Activated T-helper 9 cell treated with anti-CD3 and anti-CD28 coated beads, Interleukin-2, amount 50 U/mL, for 16 hours (primary cell): ENCODE measurements at places on chromosomes 5 and 9.

- DNase-seq: no peak
Observed at GRCh38 chr5:90598293-90598692, 39.7 kb downstream of the ADGRV1 start.

DNA sequence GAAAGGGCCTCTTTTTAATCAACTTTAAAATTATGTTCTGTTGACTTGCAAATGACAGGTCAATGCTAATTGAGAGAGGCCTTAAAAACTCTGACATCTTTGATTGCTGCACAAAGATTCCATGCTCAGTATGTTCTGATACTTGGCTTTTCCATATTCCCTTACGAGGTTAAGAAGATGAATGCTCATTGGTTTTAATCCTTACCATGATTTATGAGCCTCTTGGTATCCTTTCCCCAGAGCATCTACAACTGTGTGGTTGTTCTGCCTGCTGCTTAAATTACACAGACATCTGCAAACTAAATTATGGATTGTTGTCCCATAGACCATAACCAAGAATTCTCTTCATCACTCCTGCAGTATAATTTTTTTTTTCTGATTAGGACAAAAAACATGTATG is 352.6 kb downstream of the CDH12 start:
- DNase-seq: no peak

GRCh38 chr9:133246991-133247390 is 28.0 kb downstream of the ABO start:
- no peak for DNase-seq

GRCh38 chr5:140235791-140236551 is 61.0 kb downstream of the CYSTM1 start:
- DNase-seq: no peak

GRCh38 chr5:59317023-59317773 is 576.3 kb downstream of the PDE4D start:
- DNase-seq: no peak

GRCh38 chr5:118208031-118208453 is 780.3 kb downstream of the DTWD2 start:
- DNase-seq: no peak

GRCh38 chr5:63697811-63698210 is 264.4 kb downstream of the HTR1A start:
- DNase-seq: no peak

- no peak for DNase-seq
Observed at GRCh38 chr5:98397081-98397480, 376.4 kb upstream of the RGMB start.

GRCh38 chr5:168286386-168286785 is 5.1 kb upstream of the WWC1 start:
- no peak for DNase-seq
